Pancreas (tissue), 10 donors: ENCODE measurements at places on chromosomes 5 and 9.
A peak's percentile ranks its signal among the peaks of the same experiment; 100 is the strongest.

DNA sequence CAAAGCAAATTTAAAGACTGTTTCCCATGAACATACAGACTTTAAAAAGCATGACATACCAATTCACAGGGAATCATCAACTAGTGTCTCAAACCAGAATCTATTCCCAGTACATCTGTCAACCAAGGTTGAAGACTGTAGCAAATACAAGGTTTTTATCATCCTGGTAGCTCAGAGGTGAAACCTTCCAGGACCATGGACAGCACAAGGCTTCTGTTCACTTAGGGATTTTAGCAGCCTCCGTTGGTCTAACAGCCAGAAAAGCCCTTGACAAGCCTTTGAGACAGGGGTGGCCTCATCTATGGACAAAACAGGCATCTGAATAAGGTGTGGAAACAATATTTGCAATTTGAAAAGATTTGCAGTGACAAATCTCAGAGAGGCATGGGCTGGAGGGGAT is 119.0 kb downstream of the TRIM32 start:
- no peak for DNase-seq

DNA sequence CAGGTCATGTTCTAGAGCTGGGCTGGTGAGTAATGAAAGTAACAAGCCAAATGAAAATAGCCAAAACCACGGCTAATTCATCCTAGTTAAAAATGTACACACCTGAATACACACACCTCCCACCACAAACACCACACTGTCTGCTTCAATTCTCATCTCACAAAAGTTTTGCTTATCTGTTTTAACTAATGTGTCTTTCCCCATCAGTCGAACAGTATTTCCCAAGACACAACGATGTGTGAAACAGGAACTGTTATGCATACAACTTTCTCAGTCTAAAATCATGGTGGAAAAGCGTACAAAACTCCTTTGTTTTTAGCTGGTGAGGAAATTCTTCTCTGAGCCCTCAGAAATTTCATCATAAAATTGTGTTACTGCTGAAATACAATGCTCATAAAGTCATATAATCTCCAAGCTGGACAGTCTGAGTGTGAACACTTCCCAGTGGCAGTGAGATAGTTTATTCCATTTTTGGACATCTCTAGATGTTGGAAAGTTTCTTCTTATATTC is 242.4 kb downstream of the EFNA5 start:
- DNase-seq = no peak

GRCh38 chr5:35438288-35438687 is 179.4 kb upstream of the SPEF2 start:
- DNase-seq = no peak

GRCh38 chr5:53507013-53507412 is 26.6 kb downstream of the FST start:
- DNase-seq = no peak

- DNase-seq = no peak
Measured at GRCh38 chr9:8494571-8494970, 695.0 kb upstream of the DMAC1 start.

DNA sequence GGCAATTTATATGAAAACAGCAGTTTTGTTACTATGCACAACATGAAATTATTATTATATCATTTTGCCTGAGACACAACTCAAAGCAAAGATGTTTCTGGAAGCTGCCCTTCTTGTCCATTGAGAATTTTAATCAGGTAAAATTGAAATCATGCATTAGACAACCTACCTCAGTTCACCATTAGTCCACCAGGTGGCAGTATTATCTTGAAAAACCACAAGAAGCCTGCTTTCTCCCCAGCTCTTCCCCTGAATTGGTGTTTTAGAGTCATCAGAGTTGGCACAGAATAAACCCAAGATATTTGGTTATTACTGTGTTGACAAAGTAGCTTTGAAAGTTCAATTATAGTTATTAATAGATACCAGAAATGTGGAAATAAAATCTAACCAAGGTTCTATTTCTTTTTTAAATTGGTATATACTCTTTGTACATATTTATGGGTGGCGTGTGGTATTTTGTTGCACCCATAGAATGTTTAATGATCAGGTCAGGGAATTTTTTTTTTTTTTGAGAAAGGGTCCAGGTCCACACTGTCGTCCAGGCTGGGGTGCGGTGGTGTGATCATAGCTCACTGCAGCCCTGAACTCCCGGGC is 25.7 kb downstream of the UTP15 start:
- no peak for DNase-seq

- no peak for DNase-seq
Measured at GRCh38 chr9:7117676-7118561, 360.1 kb downstream of the KDM4C start.

GRCh38 chr9:68933434-68934328 is 80.2 kb downstream of the PRKACG start:
- DNase-seq = peak; percentile 27
